ENCODE measurements at places on chromosomes 2 and 18.

DNA sequence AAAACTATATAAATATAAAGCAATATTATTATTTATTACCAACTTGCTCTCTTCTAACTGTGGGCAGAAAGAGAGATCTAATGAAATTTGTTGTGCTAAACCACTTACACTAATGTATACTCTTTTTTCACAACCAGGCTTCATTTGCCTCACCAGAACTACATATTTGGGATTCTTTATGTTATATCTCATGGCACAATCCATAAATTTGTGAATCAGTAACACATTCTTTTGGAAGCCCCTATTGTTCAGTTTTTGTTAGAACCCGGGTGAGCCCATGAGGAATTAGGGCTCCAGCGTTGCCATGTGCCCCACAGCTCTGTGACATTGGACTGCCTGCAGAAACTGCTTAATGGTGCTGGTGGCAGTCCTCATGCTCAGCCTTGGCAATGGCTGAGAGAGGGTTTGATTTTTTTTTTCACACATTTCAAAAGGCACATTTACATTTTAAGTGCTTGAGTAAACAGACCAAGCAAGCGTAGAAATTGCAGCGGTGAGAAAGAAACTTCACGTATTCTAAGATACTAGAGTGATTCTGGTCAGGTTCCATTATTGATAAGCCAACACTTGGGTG is 15.3 kb downstream of the VIT start:
- DNase-seq: no peak

- no peak for DNase-seq
Observed at GRCh38 chr2:163729636-163730273, 6.1 kb downstream of the FIGN start.

DNA sequence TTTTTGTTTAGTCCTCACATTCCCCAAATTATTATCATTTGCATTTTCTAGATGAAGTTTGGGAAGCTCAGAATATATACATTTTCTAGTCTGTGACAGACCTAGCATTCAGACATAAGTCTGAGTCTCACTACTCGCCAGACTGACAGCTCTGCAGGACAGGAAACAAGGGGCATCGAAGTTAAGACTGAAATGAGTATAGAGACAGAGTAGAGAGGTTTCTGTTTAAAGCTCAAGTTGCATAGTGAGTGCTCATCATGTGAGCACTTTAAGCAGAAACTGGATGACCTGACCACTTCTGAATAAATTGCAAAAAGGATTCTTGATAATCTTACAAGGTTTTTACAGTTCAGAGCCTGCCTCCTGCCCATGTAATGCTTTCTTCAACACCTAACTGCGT is 1.1 kb downstream of the HADHB start:
- no peak for DNase-seq

- DNase-seq: no peak
Observed at GRCh38 chr2:234435836-234436481, 60.9 kb downstream of the ARL4C start.

All from NT2/D1 (cell line).